ENCODE measurements at places on chromosomes 4 and X.

DNA sequence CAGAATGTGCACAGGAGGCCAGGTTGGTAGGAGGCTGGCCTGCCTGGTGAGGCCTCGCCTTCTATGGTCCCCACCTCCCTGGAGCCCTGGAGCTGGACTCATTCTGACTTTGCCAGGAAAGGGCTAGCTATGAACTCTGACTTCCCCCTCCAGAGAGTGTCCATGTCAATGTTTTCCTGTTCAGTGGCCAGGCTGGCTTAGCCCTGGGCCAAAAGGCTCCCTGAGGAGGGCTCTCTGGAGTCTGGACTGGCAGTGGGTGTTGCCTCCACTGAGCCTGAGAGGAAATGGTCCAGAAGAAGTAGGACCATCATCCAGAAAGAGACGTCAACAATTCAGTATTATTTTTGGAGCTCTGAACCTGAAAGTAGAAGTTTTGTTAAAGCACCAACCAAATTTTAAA is 178.7 kb downstream of the CHIC2 start:
- no peak for DNase-seq

GRCh38 chrX:10395179-10395578 is 225.2 kb downstream of the MID1 start:
- no peak for DNase-seq

DNA sequence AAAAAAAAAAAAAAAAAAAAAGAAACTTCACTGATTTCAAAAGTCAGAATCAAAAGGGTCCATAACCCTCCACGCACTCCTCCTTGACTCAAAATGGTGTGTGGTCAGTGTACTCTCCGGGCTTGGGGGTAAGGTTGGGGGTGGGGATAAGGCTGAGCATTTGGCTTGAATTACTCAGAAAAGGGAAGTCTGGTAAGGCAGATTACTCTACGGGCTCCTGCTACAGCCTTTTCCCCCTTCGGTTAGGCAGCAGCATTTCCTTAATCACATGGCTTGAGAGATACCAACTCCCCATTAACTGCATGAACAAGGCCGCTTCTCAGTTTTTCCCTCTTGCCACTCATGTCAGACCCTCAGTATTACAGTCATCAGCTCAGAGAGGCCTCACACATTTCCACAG is 135.4 kb upstream of the DUSP21 start:
- DNase-seq = no peak

GRCh38 chr4:157674699-157675098 is 454.2 kb downstream of the GRIA2 start:
- no peak for DNase-seq

GRCh38 chr4:17981063-17981462 is 40.5 kb downstream of the LCORL start:
- DNase-seq = no peak

- no peak for DNase-seq
Measured at GRCh38 chrX:44456685-44457084, 86.0 kb downstream of the FUNDC1 start.

DNA sequence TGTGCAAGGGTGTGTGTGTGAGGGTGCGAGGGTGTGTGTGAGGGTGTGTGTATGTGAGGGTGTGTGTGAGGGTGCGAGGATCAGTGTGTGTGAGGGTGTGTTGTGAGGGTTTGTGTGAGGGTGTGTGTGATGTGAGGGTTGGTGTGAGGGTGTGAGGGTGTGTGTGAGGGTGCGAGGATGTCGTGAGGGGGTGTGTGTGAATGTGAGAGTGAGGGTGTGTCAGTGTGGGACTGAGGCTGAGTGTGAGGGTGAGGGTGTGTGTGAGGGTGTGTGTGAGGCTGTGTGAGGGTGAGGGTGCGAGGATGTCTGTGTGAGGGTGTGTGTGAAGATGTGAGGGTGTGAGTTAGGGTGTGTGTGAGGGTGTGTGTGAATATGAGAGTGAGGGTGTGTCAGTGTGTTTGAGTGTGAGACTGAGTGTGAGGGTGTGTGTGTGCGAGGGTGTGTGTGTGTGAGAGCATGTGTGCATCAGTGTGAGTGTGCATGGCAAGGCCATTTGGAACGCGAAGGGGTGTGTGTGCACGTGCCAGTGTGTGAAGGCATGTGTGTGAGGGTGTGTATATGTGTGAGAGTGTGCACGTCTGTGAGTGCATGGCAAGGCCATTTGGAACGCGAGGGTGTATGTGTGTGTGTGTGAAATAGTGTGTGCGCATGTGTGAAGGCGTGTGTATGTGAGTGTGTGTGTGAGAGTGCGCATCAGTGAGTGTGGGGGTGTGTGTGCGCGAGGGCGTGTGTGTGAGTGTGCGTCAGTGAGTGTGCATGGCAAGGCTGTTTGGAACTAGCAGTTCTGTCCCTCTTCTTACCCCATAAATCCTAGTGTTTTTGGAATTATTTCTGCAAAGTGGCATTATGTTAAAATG is 69.8 kb downstream of the RGS12 start:
- no peak for DNase-seq

GRCh38 chr4:70914631-70915030 is 12.5 kb downstream of the MOB1B start:
- no peak for DNase-seq

DNA sequence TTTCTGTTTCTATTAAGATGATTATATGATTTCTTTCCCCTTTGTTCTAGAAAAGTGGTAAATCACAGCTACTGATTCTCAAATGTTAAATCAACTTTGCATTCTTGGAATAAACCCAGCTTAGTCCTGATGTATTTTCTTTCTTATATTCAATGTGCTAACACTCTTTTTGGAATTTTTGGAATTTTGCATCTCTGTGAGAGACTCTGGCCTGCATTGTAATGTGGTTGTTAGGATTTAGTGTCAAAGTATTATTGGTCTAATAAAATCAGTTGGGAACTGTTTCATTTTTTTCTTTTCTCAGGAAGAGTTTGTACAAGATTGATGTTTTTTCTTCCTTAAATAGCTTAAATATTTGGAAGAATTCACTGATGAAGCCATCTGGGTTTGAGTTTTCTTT is 109.6 kb downstream of the KIT start:
- DNase-seq = no peak

GRCh38 chr4:151687021-151687640 is 73.7 kb downstream of the GATB start:
- no peak for DNase-seq

GRCh38 chrX:149909324-149910177 is 19.8 kb upstream of the HSFX4 start:
- no peak for DNase-seq

GRCh38 chr4:154406018-154406795 is 85.4 kb downstream of the DCHS2 start:
- DNase-seq = no peak

GRCh38 chrX:139194571-139195280 is 335.8 kb upstream of the F9 start:
- no peak for DNase-seq

- DNase-seq = no peak
Measured at GRCh38 chr4:17296921-17297890, 214.7 kb downstream of the QDPR start.

GRCh38 chr4:138576684-138577083 is 334.5 kb upstream of the SLC7A11 start:
- DNase-seq = no peak

GRCh38 chr4:44558031-44558605 is 93.3 kb downstream of the YIPF7 start:
- DNase-seq = no peak

GRCh38 chrX:113828470-113828869 is 755.4 kb upstream of the HTR2C start:
- no peak for DNase-seq

DNA sequence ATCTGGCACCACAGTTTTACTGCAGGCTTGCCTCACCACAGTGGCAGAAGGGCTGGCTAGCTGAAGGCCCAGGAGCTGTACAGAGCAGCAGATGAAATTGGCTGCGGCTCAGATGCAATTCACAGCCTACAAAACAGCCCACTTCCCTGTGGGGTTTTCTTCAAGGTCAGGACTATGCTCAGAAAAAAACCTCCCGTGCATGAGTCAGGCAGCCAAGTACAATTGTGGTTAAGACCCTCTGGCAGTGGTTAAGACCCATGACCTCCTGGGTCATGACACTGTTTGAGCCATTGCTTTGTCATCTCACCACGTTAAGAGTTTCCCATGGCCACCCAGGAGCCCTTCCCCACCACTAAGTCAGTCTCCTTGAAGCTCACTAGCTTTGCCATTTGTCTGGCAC is 276.3 kb downstream of the HNRNPD start:
- DNase-seq = no peak

GRCh38 chr4:38837849-38838248 is 18.8 kb downstream of the TLR6 start:
- DNase-seq = no peak

DNA sequence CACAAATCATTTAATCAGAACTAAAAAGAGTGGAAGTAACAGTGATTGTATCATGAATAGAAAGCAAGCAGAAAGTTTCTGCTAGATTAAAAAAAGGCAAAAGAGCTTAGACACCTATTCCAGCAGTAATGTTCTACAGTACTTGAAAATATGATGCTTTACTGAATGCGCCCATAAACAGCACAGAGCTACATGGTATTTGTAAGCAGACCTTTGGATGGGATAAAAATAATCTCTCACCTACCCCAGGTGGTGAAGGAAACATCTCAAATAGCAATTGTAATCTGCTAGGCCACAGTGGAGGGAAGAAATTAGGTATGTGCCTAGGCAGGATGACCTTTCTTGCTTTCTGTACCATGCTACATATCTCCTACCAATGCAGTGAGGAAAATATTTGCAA is 280.9 kb upstream of the PRKX start:
- no peak for DNase-seq

DNA sequence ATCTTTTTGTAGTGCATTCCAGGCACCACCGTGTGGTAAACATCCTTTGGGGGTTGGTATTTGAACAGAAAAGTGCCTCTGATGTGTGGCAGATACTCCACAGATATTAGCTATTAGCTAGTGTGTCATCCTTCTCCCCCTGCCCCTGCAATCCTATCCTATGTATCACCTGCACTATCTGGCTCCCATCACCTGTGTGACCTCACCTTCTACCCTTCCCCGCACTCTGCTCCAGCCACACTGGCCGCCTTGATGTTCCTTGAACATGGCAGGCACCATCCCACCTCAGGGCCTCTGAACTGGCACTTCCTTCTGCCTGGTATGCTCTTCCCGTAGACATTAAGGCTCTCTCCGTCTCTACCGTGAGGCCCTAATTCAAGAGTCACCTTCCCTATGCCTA is 3.7 kb downstream of the ELK1 start:
- DNase-seq = no peak

DNA sequence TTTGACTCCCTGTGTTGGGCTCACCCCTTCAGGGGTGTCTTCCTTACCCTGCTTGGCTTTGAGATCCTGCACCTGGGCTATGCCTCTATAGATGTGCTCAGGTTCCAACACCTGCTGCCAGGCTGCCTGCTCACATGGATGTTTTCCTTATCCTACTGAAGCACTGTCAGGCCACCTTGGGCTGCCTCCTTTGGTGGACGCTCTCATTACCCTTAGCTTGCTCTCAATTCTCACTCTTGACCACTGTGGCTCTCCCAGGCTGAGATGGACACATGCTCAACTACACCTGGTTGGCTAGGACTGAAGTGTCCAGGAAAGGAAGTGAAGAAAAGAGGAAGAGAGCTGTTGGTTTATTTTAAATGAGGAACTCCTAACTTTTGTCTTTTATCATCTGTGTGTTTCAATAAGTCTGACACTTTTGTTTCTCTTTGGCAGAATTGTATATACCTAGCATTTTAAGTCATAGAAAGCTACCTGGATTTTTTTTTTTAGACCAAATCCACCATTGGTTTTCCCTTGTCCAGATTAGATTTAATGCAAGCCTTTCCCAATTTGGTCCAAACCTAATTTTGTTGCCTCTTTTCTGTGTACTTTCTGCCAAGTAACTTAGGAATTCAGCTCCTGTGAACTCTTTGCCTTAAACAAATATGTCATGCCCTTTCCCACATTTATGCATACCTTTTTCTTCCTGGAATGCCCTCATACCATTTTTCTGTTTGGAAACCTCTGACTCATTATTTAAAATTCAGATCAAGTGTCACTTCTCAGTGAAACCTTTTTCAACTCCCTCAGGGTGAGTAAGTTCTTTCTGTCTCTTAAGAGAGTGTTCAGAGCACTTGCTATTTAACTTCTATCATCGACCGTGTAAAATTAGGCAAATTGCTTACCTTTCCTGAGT is 175.8 kb downstream of the GC start:
- no peak for DNase-seq

All from left renal cortex interstitium (tissue), 4 donors.